ENCODE measurements at places on chromosomes 2 and 18. TPM values are rescaled to one million over a fixed set of nuclear protein-coding genes. Genes with fewer than 3 reads are reported as not detected.
A peak's percentile ranks its signal among the peaks of the same experiment; 100 is the strongest.

DNA sequence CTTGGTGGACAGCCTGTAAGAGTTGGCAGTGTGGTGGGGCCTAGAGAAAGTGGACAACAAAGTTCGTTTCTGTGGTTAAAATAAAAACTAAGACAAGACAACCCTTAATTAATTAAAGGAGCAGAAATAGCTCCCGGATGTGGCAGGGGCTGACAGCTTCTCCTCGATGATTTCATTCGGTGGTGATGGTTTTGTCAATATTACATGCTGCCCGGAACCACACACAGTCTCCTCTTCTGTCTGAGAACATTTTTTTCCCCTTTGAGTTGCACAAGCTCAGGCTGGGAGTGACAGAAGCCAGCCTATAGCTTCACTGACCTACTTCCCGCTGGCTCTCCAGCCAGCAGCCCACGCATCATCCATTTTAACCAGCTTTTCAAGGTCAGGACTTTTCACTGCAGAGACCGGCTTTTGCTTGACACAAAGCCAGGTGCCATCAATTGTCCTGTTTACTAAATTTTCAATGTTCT lies 378.8 kb downstream of the SLC4A3 start:
- no peak overlapping the region for H3K4me3 ChIP-seq
- no peaks in the 10 kb centered on the region for H3K36me3 ChIP-seq
- peaks cover 18% of the 10 kb centered on the region for H3K27me3 ChIP-seq
- DNase-seq: no peak
- no peak overlapping the region for H3K27ac ChIP-seq
- no peaks in the 10 kb centered on the region for H3K4me1 ChIP-seq

GRCh38 chr2:241156971-241157441 lies 6.7 kb downstream of the PPP1R7 start:
- H3K27ac ChIP-seq: no peak overlapping the region
- peaks cover 1% of the 10 kb centered on the region for H3K4me1 ChIP-seq
- no peaks in the 10 kb centered on the region for H3K27me3 ChIP-seq

GRCh38 chr2:88896971-88897370 lies 205.5 kb downstream of the RPIA start:
- no peaks in the 10 kb centered on the region for H3K4me1 ChIP-seq
- no peak for DNase-seq
- H3K27me3 ChIP-seq: no peaks in the 10 kb centered on the region
- no peak overlapping the region for H3K4me3 ChIP-seq
- no peak overlapping the region for H3K27ac ChIP-seq
- no peaks in the 10 kb centered on the region for H3K36me3 ChIP-seq

DNA sequence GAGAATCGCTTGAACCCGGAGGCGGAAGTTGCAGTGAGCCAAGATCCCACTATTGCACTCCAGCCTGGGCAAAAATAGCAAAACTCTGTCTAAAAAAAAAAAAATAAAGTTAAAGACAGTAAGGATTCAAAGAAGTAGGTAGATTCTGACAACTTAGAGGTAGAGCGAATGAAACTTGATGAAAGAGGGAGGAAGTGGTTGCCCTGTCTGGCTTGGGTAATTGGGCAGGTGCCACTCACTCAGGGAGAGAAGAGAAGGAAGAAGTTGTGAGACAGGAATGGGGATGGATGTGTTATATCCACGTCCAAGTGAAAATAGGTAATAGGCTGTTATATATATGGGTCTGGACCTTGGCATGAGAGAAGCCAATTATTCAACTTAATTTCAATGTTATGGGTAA lies 26.3 kb downstream of the NDC80 start:
- no peak overlapping the region for H3K4me3 ChIP-seq
- no peak overlapping the region for H3K27ac ChIP-seq
- peaks cover 2% of the 10 kb centered on the region for H3K36me3 ChIP-seq
- no peak for DNase-seq
- no peaks in the 10 kb centered on the region for H3K27me3 ChIP-seq

FABP1 gene
- 930 TPM for total RNA-seq

- H3K4me1 ChIP-seq: peaks cover 51% of the 10 kb centered on the region
- no peak for DNase-seq
Observed at GRCh38 chr18:51192696-51193095, 4.8 kb downstream of the MEX3C start.

MC5R gene
- total RNA-seq: not detected

CNTNAP5 gene
- not detected for total RNA-seq

DNA sequence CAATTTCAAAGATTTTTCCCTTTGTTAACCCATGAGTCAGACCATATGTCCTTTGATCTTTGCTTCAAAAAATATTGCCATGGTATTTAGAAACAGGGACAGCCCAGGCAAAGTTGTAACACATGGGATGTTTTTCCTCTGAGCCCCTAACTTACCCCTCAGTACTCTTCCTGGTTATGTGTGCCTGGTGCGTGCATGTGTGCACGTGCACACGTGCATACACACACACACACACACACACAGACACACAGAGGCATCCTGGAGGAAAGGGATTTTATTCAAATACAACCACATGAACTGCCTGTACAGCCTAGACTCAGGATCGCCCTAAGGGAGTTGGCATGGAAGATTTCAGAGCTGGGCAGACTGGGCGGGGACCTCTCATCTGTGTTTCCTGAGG lies 5.1 kb downstream of the AFF3 start:
- H3K4me1 ChIP-seq: no peaks in the 10 kb centered on the region
- no peaks in the 10 kb centered on the region for H3K36me3 ChIP-seq
- no peak overlapping the region for H3K27ac ChIP-seq

RESP18 gene
- not detected for total RNA-seq

TXNDC2 gene
- total RNA-seq: not detected

GRCh38 chr2:120014226-120014980 lies 1.5 kb downstream of the EPB41L5 start:
- no peaks in the 10 kb centered on the region for H3K36me3 ChIP-seq
- H3K27ac ChIP-seq: peak overlapping the region; percentile 96
- H3K4me1 ChIP-seq: peaks cover 54% of the 10 kb centered on the region
- H3K4me3 ChIP-seq: peak overlapping the region; percentile 88
- DNase-seq: no peak

GRCh38 chr2:233328922-233329321 lies 21.3 kb downstream of the SAG start:
- no peaks in the 10 kb centered on the region for H3K4me1 ChIP-seq
- H3K36me3 ChIP-seq: no peaks in the 10 kb centered on the region
- H3K27me3 ChIP-seq: no peaks in the 10 kb centered on the region
- H3K27ac ChIP-seq: no peak overlapping the region
- no peak overlapping the region for H3K4me3 ChIP-seq
- no peak for DNase-seq

MYO3B gene
- total RNA-seq: not detected

DNA sequence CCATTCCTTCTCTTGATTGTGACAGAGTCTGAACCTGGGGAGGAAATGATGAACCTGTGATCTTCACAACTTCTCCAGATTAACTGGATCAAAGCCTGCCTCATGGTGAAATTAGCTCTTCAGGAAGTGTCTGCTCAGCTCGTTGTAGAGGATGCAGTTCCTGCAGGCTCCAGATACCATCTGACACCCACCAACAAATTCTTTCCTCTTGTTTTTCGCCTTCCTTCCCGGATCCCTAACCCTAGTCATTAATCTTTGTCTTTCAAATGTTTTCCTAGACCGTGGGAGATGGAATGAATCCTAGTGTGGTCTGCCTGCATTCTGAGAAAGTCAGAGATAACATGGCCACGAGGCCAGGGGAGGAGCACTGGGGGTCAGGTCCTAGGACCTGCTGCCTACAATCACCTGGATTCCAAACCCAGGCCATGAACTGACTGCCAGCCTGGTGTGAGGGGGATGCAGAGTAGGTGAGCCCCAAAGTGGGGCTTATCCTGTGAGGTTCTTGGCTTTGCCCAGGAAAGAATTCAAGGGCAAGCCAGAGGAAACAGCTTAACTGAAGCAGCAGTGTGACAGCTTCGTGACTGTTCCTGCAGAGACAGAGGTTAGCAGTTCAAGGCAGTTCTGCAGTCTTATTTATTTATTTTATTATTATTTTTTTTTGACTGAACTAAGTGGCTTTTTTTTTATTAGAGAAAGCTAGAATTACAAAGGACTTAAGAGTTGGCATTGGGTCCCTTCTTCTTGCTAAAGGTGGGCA lies 67.8 kb downstream of the DIPK1C start:
- H3K4me3 ChIP-seq: no peak overlapping the region
- peaks cover 18% of the 10 kb centered on the region for H3K27me3 ChIP-seq
- no peak for DNase-seq
- no peaks in the 10 kb centered on the region for H3K36me3 ChIP-seq

DNA sequence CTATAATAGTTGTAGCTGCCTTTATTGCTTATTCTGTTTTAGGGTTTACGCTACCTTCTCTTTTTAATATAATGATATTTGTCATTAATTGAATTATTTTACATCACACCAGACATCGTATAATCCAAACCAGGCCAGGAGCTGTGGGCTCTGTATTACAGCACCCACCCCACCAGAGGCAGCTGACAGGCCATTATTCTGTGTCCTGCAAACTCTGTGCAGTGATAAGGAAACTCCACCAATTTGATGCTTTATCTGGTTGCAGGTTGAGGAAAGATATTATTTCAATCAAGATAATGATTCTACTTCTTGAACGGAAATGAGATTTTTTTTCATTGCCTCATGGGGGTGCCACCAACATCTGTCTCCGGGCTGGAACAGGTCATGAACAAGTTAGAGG lies 227.3 kb downstream of the ZBTB7C start:
- no peaks in the 10 kb centered on the region for H3K36me3 ChIP-seq
- peaks cover 9% of the 10 kb centered on the region for H3K4me1 ChIP-seq
- H3K4me3 ChIP-seq: no peak overlapping the region
- peaks cover 4% of the 10 kb centered on the region for H3K27me3 ChIP-seq
- no peak overlapping the region for H3K27ac ChIP-seq

GRCh38 chr18:4282954-4283353 lies 172.2 kb downstream of the DLGAP1 start:
- DNase-seq: no peak
- H3K4me1 ChIP-seq: no peaks in the 10 kb centered on the region
- no peak overlapping the region for H3K27ac ChIP-seq
- H3K4me3 ChIP-seq: no peak overlapping the region
- no peaks in the 10 kb centered on the region for H3K27me3 ChIP-seq
- H3K36me3 ChIP-seq: no peaks in the 10 kb centered on the region

CRYGD gene
- total RNA-seq: not detected

ZSWIM2 gene
- total RNA-seq: not detected

GRCh38 chr2:113215056-113215455 lies 41.3 kb downstream of the PSD4 start:
- no peak overlapping the region for H3K4me3 ChIP-seq
- no peak overlapping the region for H3K27ac ChIP-seq
- H3K4me1 ChIP-seq: peaks cover 92% of the 10 kb centered on the region
- H3K36me3 ChIP-seq: no peaks in the 10 kb centered on the region

CAPN14 gene
- not detected for total RNA-seq

RAB6D gene
- total RNA-seq: not detected

DNA sequence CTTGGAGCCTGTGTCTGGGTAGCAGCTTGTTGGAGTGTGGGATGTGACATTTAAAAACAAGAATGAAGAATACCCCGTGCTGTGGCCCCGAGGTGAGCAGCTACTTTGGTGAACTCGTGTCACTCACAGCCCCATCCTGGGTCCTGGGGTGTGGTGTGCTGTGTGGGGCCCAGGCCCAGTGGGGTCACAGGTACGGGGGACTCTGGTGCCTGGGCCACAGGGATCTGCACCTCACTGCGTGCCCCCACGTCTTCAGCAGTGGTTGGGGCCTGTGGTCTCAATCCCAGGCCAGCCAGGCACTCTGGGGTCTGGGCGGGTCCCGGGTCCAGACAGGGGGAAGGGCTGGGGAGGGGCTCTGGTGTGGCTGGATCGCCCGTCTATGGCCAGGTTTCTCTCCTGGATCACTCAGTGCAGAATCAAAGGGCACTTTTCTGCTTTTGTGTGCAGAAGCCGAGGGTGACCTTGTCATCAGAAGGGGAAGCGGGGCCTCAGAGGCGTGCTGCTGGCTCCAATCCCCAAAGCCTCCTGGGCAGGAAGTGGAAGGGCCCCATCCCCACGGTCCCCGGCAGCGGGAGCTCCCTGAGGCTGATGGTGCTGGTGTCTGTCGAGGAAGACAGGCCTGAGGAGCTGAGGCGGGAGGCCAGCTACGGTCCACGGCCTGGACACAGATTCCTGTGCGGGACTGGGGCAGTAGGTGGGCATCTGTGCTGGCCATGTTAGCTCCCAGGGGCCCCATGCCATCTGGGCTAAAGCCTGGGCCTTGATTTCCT lies 1.4 kb downstream of the GPR35 start:
- 0 out of 2 replicates have a peak overlapping the region, but pooled peaks have one; percentile 20 for H3K4me3 ChIP-seq
- peaks cover 47% of the 10 kb centered on the region for H3K4me1 ChIP-seq
- DNase-seq: peak; percentile 92
- H3K27ac ChIP-seq: peak overlapping the region; percentile 92
- no peaks in the 10 kb centered on the region for H3K27me3 ChIP-seq

LDLRAD4 gene
- total RNA-seq: 10.4 TPM

- no peaks in the 10 kb centered on the region for H3K27me3 ChIP-seq
- H3K4me1 ChIP-seq: no peaks in the 10 kb centered on the region
- H3K36me3 ChIP-seq: no peaks in the 10 kb centered on the region
- peak; percentile 33 for DNase-seq
- no peak overlapping the region for H3K27ac ChIP-seq
- H3K4me3 ChIP-seq: no peak overlapping the region
Observed at GRCh38 chr18:53698907-53699306, 525.6 kb downstream of the MBD2 start.

DNA sequence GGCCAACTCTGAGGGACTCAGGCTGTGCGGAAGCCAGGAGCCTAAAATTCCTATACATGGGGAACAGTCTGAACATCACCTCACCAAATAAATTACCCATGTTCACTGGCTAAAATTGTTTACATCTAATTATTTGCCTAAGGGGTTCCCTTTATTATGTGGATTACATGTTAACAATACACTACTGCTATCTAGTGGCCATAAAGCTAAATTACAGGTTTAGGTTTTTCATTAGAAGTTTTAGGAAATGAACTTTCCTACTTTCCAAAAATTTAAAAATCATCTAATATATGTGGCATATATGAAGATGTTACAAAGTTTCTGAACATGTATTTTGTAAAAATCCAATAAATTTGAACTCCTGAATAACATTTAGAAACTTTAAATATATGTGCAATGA lies 40.3 kb downstream of the PLA2R1 start:
- H3K27ac ChIP-seq: no peak overlapping the region
- DNase-seq: no peak
- no peaks in the 10 kb centered on the region for H3K36me3 ChIP-seq
- H3K4me3 ChIP-seq: no peak overlapping the region

- no peak for DNase-seq
- no peak overlapping the region for H3K27ac ChIP-seq
- H3K36me3 ChIP-seq: no peaks in the 10 kb centered on the region
- no peak overlapping the region for H3K4me3 ChIP-seq
- H3K27me3 ChIP-seq: no peaks in the 10 kb centered on the region
Observed at GRCh38 chr2:99905636-99906035, 236.8 kb downstream of the AFF3 start.

- H3K4me3 ChIP-seq: no peak overlapping the region
- no peaks in the 10 kb centered on the region for H3K27me3 ChIP-seq
- DNase-seq: no peak
- H3K27ac ChIP-seq: no peak overlapping the region
- H3K4me1 ChIP-seq: no peaks in the 10 kb centered on the region
- H3K36me3 ChIP-seq: no peaks in the 10 kb centered on the region
Observed at GRCh38 chr18:45054636-45055035, 373.9 kb downstream of the SETBP1 start.

GRCh38 chr2:20424300-20425290 lies 22.3 kb upstream of the RHOB start:
- DNase-seq: no peak
- H3K27ac ChIP-seq: no peak overlapping the region
- peak overlapping the region; percentile 6 for H3K4me3 ChIP-seq
- peaks cover 56% of the 10 kb centered on the region for H3K27me3 ChIP-seq
- H3K36me3 ChIP-seq: no peaks in the 10 kb centered on the region
- H3K4me1 ChIP-seq: peaks cover 65% of the 10 kb centered on the region

VIT gene
- not detected for total RNA-seq

PSMA8 gene
- total RNA-seq: not detected

ACAA2 gene
- total RNA-seq: 269 TPM

MRO gene
- total RNA-seq: not detected
